HTR-8/SVneo (cell line): ENCODE measurements at places on chromosomes 4 and X.
A peak's percentile ranks its signal among the peaks of the same experiment; 100 is the strongest.

- DNase-seq = no peak
These were observed 1110.9 kb downstream of the NLGN4X start for GRCh38 chrX:5117816-5118215.

DNA sequence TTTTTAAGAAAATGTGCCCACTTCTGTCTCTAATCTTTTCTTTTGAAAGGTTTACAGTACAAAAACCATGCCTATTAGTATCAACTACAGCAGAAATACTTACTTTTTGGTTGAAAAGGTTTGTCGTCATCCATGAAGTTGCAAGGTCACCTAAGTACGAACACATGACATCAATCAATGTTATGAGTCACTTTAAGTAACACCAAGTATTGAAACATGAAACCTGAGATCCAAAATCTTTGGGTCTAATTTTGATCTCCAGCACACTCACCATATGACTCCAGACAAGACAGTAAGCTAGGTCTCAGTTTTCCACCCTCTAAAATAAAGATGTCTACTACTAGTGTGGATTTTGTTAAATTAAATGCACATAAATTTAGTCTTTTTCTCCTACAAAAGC, 8.4 kb downstream of the ZNF280C start:
- no peak for DNase-seq

DNA sequence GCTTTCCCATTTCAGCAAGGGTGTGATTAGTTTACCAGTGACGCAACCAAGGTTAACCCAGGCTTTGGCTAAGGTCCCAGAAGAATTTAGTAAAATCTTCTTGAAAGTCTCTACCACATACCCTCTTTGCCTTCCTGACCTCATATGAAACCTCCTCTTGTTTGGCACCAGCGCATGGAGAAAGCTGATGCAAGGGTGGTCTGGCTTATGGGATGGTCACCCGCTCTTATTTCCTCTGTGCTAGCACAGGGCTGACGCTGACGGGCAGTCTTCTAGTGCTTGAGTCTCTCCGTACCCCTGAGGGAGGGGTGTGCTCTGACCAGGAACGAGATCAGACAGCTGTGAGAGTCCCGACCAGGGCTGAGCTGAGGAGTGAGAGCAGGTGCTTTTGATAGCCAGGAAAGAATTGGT, 137.6 kb downstream of the TENM3 start:
- DNase-seq = no peak

- no peak for DNase-seq
These were observed 11.7 kb upstream of the ZBTB33 start for GRCh38 chrX:120238933-120239332.

DNA sequence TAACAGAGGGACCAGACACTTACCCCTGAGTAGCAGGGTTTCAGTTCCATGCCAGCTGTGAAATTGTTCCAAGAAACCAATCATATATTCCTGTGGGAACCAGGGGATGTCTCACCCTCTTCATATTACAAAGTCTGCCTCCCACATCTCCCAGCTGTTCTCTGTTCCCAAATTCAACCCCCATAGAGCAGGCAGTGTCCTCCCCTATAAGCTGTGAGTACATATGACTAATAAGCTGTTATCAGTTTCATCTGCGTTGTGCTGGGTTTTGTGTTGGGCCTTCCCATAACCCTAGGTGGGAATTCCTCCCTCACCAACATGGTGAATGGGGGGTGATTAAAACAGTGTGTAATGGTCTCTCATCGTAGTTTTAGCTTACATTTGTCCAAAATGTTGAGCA, 41.0 kb downstream of the CEP44 start:
- no peak for DNase-seq

DNA sequence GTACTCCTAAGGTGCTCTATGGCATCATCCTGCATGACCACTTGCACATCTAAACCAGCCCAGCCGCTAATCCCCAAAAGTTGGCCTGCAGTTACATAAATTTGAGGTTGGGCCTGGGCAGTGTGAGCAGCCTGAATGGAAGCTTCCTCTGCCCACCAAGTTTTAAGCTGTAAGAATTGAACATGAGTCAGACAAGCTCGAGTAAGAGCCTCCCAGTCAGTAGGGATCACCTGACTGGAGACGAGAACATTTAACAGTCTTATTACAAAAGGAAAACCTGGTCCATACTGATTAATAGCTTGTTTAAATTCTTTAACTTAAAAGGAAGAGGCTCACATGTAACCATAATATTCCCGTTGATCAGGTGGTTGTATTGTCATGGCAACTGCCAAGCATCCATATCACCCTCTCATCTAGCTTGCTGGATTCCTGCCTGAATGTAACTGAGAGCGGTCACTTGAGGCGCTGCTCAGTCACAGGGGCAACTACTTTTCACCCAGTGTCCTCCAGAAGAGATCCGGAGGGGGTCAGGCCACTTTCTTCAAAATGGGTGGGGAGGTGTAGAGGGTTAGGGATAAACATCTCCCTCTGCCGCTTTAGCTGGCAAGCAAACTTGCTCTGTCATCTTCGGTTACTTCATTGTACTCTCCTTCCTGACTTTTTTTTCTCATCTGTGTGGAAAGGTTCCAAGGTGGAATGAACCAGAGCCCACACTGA, 56.6 kb upstream of the WDR1 start:
- no peak for DNase-seq

GRCh38 chr4:140753329-140753728, 2.9 kb downstream of the TBC1D9 start:
- DNase-seq = no peak

- DNase-seq = no peak
These were observed 103.5 kb downstream of the CLNK start for GRCh38 chr4:10581022-10581421.

GRCh38 chr4:144687466-144687865, 41.5 kb downstream of the HHIP start:
- DNase-seq = no peak

- DNase-seq = no peak
These were observed 56.0 kb upstream of the HAND2 start for GRCh38 chr4:173585876-173586572.

- no peak for DNase-seq
These were observed 38.8 kb downstream of the EFNB1 start for GRCh38 chrX:68867458-68868112.

DNA sequence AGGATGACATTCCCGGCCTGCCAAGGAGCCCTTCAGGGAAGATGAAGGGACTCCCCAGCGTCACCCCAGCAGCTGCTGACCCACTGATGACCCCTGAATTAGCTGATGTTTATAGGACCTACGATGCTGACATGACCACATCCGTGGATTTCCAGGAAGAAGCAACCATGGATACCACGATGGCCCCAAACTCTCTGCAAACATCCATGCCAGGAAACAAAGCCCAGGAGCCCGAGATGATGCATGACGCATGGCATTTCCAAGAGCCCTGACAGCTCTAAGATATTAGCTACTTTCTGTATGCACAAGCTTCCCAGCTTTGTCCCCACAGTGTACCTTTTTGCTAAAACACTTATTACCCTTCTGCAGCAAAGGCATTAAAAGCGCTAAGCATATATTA, 14.4 kb downstream of the AMBN start:
- DNase-seq = no peak

DNA sequence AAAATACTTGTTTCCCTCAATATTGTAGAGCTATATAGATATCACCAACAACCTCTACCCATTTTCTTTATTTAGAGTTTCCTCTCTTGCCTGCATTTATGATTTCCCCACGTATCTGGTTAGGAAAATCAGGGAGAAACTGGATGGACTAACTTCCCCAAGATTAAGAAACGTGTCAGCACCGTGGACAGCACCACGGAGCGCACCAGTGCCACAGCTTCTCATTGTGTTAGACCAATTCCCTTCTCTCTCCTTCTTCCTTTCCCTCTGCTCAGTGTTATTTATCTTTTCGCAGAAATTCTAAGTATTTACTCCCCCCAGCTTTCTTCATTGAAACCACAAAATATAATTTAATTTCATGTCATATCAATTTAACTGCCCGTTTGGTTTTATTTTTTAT, 568.6 kb upstream of the BOD1L1 start:
- DNase-seq = peak; percentile 9

- DNase-seq = no peak
These were observed 799 bp downstream of the XPNPEP2 start for GRCh38 chrX:129739578-129739977.

DNA sequence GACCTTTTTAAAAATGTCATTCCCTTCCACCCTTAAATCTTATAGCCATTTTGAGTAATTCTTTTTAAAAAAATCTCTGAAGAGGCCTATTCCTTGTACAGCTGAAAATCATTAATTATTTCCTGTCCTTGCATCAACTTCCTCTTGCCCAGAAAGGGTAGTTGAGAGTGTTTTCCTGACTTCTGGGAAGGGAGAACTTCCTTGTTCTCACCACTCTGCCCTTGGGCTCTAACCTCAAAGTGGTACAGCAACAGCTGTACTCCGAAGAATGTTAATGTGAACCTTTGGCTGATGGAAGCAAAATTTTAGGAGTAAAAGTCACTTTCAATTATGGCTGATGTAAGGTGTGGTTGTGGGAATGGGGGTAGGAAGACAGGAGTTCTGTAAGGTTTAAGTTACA, 15.1 kb upstream of the FABP2 start:
- no peak for DNase-seq

DNA sequence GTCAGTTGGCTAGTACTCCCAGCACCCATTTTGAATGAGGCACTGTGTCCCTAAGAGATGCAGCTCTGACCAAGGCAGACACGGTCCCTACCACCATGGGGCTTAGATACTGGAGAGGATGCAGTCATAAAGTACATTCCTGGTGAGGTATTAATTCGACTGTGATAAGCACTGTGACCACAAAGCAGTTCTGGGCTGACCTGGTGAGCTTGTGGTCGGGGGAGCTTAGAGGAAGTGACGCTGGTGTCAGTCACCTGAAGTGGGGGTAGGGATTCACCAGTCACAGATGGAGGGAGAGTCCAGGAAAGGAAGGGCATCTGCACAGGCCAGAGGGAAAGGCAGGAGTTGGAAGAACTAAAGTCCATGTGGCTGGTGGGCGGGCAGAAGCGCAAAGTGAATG, 15.8 kb upstream of the CLTRN start:
- DNase-seq = no peak

- DNase-seq = no peak
These were observed 81.2 kb downstream of the ADAM29 start for GRCh38 chr4:174999407-174999806.

DNA sequence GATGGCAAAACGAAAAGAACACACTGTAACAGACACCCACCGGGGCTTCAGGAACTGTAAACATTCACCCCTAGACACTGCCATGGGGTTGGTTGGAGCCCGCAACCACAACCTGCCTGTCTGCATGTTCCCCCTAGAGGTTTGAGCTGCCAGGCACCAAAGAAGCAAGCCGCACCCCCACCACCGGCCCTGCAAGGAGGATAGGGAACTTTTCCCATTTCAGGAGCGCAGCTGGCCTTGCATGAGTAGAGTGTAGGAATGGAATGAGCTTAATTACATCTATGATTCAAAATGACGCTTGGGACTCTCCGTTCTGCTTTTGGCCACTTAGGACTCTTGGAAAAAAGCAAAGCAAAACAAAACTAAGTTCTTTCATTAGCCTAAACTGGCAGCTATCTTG, 243.6 kb upstream of the CTSO start:
- no peak for DNase-seq

- DNase-seq = no peak
These were observed 65.1 kb downstream of the MAB21L2 start for GRCh38 chr4:150647008-150647407.

GRCh38 chr4:140297221-140297570, 76.2 kb upstream of the SCOC start:
- DNase-seq = no peak

- DNase-seq = no peak
These were observed 52.6 kb downstream of the RS1 start for GRCh38 chrX:18619288-18619687.

GRCh38 chr4:3384771-3385710, 56.7 kb upstream of the HGFAC start:
- DNase-seq = no peak

DNA sequence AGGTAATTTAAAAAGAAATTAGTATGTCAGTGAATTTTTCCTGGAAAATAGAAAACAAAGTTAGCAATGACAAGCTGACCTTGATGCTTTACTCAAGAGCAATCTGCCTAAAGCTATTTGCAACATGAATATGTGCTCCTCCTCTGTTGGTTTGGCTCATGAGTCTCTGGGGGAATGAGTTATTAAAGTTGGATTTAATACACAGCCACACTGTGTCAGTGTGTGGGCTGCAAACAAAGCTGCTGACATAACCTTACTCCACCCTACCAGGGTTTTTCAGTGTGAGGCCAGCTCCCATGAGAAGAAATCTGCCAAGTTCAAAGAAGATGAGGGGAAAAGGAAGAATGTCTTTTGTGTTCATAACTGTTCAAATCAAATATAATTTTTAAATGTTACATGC, 280.5 kb downstream of the TLL1 start:
- no peak for DNase-seq

DNA sequence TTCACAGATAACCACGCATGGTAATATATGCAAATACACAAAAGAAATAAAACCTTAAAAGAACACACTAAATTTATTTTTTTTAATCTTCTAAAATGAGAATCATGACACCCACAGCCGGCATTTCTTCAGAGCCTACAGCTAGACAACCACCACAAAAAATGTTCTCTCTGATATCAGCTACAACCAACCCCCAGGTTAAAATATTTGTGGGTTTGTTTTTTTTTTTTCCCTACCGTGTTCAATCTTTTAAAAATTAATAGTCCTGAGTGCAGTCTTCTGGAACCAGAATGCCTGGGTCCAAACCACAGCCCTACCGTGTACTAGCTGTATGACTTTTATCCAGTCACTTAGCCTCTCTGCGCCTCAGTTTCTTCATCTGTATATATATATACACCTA, 36.0 kb downstream of the MAML3 start:
- DNase-seq = no peak

DNA sequence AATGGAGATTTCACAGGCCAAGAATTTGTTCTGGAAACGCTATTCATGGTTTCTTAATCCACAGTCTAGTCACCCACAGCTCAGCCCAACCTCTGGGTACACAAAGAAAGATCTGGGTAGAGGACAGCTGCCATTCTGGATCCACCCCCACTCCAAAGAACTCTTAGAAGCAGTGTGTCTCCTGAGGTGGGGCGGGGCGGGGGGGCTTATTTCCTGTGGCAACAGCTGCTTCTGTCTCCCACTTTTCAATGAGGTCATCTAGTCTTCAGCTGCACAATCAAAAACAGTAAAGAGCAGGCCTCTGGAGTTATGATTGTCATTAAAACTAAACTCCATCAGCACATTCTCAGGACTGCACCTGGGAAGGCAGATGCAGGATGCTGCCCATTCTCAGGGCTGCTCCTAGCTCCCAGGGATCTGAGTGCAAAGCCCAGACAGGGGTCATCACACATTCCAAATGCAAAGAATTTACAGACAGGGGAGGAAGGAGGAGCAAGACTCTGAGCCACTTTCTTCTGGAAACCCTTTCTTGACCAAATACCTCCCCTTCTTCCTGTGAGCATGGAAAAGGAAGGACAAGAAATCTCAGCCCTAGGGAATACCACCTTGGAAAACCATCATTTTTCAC, 207.3 kb downstream of the HS6ST2 start:
- DNase-seq = no peak

- peak; percentile 46 for DNase-seq
These were observed 5.6 kb upstream of the CT47C1 start for GRCh38 chrX:119067023-119067739.
